ENCODE measurements at places on chromosomes 1 and 21. TPM values are rescaled to one million over a fixed set of nuclear protein-coding genes. Genes with fewer than 3 reads are reported as not detected.

DNA sequence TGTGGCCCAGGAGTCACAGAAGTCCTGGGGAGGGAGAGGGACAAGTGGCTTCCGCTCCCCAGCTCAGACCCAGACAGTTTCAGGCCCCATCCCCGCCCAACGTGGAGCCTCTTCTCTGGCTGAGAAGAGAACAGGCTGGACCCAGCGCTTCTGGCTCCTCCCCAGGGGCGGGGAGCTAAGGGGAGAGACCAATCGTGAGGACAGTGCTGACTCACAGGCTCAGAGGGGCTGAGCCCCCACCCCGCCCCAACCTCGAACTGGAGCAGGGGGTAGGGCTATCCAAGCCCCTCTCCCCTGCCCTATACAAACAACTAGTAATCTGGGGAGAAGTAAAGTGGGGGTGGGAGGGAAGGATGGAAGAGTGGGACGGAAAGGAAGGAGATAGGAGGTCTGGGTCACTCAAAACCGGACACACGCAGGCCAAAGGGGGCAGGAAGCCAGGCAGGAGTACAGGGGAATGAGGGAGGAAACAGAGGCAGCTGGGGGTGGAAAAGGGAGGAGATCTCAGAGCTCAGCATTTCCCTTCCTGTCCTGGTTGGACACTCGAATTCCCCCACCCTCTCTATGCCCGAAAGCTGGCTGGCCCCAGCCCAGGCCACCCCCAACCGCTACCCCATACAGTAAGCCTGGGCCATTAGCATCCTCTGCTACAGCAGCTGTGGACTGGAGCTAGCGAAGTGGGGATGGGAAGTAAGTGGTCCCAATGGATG, at the start of gene SHC1:
SHC1 (minus strand) TSS at position 117 of the 710 bp plus-strand sequence. CDS start 221 bp downstream, outside the sequence.
- ATAC-seq: peak; percentile 69

GRCh38 chr1:17070163-17070525, 16.3 kb upstream of the SDHB start:
- ATAC-seq: no peak

GRCh38 chr1:10308001-10308400, 90.9 kb upstream of the PGD start:
- peak; percentile 57 for ATAC-seq

- ATAC-seq: no peak
These were observed 56.1 kb downstream of the COL6A1 start for GRCh38 chr21:46037331-46038325.

DNA sequence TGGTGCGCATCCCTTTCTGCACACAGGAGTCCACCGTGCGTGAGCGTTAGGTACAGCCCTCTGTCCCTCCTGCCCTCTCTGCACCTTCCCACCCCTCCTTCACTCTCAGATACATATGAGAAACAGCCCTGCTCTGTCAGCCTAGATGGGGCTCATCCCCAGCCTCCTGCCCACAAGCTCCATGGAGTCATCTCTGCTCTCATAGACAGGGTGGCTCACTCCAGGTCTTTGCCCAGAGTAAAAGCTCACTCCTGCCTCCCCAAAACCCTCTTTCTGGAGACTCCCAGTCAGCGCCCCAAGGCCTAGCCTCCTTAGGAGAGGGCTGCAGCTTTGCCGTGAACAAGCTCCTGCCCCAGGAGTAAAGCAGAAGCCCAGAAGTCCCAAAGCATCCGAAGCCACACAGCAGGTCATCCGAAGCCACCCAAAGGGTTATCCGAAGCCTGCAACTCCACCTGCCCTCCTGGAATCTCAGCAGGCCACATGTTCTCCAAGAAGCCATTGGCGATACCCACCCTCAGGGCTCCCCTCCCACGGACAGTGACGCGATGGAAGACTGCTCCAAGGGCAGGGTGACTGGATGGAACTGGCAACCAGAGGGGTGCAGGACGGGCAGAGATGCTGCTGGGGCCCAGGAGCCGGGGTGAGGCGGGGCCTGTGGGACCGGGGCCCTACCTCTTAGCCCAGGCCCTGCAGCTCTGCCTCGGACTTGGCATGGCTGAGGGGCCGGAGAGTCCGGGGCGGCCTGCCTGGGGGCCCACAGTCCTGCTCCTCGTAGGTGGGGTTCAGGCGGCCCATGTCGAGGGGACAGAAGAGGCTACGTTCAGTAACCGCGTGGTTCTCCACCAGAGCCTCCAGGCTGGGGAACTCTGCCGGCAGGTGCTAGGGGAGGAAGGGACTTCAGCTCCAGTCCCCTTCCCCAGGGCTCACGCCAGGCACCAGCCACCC, 3.6 kb upstream of the KIF17 start:
- no peak for ATAC-seq

DNA sequence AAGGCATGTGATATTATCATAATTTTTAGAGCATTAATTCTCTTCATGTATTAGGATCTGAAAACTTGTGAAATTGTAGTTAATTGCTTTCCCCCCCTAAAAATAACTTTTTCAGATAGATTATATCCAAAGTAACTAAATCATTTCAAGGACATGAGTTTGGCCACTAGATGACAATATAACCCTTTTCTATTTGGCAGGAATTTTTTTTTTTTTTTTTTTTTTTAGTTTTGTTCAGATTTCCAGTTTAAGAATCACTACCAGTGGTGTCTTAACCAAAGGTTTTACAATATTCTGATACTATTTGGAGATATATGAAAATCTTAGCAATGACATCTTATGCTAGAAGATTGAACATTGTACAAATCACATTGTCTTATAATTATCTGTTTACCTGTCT, 370.8 kb downstream of the AMY1C start:
- no peak for ATAC-seq

GNAT2 gene
- not detected for total RNA-seq

PCSK9 gene
- 0.13 TPM for total RNA-seq
